PC-3 (cell line): ENCODE measurements at places on chromosomes 2 and 18.
A peak's percentile ranks its signal among the peaks of the same experiment; 100 is the strongest.

DNA sequence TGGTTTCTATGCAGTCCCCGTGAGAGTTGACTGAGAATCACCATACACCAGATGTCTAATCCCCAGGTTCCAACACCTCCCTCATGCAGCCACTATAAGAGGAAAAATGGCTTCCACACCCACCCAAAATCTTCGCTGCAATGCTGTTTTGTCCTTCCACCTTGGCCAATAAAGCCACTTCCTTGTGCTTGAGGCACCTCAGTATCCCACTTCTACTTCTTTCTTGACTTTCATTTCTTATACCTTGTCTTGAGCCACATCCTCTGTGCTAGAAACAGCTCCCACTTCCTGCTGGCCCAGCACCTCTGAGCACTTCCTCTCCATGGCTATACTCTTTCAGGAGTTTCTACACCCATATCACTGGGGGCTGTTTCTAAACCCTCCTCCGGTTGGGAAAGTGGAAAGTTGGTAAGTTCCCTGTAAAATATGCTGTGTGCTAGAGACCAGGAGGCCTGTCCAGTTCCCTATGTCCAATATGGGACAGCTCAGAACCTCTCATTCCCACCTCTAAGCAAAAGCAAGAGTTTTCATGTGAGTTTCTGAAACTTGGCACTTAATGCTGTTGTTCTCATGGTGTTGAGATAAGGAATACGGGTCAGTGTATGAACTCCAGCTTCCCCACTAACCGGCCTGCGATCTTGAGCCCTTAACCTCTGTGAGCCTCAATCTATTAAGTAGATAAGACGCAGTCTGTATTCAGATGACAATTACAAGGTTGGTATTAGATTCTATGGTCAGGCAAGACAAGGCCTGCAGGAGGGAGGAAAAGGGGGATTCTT, 209.1 kb upstream of the ID2 start:
- H3K27me3 ChIP-seq: no peaks in the 10 kb centered on the region
- no peak for DNase-seq
- peaks cover 31% of the 10 kb centered on the region for H3K4me1 ChIP-seq
- H3K4me3 ChIP-seq: no peak overlapping the region

- H3K36me3 ChIP-seq: no peaks in the 10 kb centered on the region
- H3K4me1 ChIP-seq: peaks cover 9% of the 10 kb centered on the region; the same call in 1 of the 2 replicates
- H3K4me3 ChIP-seq: no peak overlapping the region
- H3K27me3 ChIP-seq: peaks cover 26% of the 10 kb centered on the region
- no peak overlapping the region for H3K27ac ChIP-seq
Measured at GRCh38 chr2:44933434-44933951, 8.0 kb upstream of the SIX3 start.

DNA sequence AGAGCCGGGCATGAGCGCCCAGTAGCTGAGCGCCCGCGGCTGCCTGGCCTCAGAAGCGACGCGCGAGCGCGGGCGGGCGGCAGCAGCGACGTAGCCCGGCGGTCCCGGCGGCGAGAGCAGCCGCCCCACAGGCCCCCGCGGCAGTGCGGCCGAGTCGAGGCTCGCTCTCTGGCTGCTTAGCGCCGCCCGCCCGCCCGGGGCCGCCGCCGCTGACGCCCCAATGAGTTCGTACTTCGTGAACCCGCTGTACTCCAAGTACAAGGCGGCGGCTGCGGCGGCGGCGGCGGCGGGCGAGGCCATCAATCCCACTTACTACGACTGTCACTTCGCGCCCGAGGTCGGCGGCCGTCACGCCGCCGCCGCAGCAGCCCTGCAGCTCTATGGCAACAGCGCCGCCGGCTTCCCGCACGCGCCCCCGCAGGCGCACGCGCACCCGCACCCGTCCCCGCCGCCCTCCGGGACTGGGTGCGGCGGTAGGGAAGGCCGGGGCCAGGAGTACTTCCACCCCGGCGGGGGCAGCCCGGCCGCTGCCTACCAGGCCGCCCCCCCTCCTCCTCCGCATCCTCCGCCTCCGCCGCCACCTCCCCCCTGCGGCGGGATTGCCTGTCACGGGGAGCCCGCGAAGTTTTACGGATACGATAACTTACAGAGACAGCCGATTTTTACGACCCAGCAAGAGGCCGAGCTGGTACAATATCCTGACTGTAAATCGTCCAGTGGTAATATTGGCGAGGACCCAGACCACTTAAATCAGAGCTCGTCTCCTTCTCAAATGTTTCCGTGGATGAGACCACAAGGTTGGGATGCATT, 847 bp downstream of the HOXD8 start:
- peaks cover 14% of the 10 kb centered on the region for H3K4me1 ChIP-seq
- no peaks in the 10 kb centered on the region; the same call in 1 of the 2 replicates for H3K36me3 ChIP-seq
- no peak overlapping the region for H3K27ac ChIP-seq
- peak overlapping the region; percentile 81 for H3K4me3 ChIP-seq

- peaks cover 29% of the 10 kb centered on the region for H3K4me1 ChIP-seq
- H3K36me3 ChIP-seq: peaks cover 4% of the 10 kb centered on the region; the same call in 1 of the 2 replicates
- peak overlapping the region; percentile 49 for H3K27ac ChIP-seq
- peak overlapping the region; percentile 84; the same call in 1 of the 2 replicates for H3K4me3 ChIP-seq
Measured at GRCh38 chr2:37085731-37086147, 1.4 kb downstream of the GPATCH11 start.

- H3K27me3 ChIP-seq: peaks cover 38% of the 10 kb centered on the region
- no peaks in the 10 kb centered on the region for H3K36me3 ChIP-seq
- no peak overlapping the region for H3K4me3 ChIP-seq
- H3K27ac ChIP-seq: no peak overlapping the region
Measured at GRCh38 chr18:76410660-76411417, 84.2 kb downstream of the ZNF516 start.

DNA sequence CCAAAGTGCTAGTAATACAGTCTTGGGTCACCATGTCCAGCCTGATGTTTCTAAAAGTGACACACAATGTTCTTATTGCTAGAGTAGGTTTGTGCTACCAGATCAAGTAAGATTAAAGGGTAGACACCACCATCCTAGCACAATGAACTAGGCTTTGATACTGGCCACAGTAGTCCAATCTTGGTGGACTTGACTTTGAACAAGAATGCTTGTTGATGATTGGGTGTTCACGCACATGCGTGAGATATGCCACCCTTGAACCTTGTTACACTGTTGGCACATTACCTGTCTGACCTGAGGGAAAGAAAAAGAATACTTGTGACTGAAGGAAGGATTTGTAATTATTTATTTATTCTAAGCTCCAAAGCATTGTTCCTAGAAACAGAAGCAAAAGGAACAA, 72.1 kb upstream of the EMILIN2 start:
- H3K4me1 ChIP-seq: no peaks in the 10 kb centered on the region
- no peak overlapping the region for H3K27ac ChIP-seq
- no peak for DNase-seq
- H3K27me3 ChIP-seq: no peaks in the 10 kb centered on the region
- H3K36me3 ChIP-seq: peaks cover 62% of the 10 kb centered on the region

GRCh38 chr18:79515331-79515730, 119.6 kb downstream of the NFATC1 start:
- no peak for DNase-seq
- no peaks in the 10 kb centered on the region for H3K27me3 ChIP-seq
- H3K4me3 ChIP-seq: no peak overlapping the region
- H3K36me3 ChIP-seq: no peaks in the 10 kb centered on the region

GRCh38 chr2:99822474-99823207, 319.7 kb downstream of the AFF3 start:
- no peak for DNase-seq
- no peaks in the 10 kb centered on the region for H3K27me3 ChIP-seq
- H3K4me3 ChIP-seq: no peak overlapping the region
- H3K4me1 ChIP-seq: peaks cover 7% of the 10 kb centered on the region; the same call in 1 of the 2 replicates
- no peak overlapping the region for H3K27ac ChIP-seq

DNA sequence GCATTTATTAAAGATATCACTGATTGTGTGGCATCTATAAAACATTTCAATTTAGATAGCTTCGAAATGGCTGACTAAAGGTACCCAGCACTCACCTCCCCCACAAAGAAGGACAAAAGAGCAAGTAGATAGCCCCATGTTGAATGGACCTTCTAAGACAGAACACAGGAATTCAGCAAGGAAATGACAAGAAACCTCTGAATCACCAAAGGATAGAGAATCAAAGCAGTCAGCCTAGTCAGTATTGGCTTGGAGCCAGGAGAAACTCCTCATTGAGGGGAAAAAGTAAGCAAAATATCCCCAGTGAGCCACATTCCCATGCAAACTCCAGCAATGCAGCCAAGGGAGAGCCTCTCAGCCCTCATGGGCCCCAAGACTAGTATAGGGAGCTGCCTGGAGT, 113.7 kb downstream of the BARD1 start:
- no peak overlapping the region for H3K27ac ChIP-seq
- H3K4me3 ChIP-seq: no peak overlapping the region
- H3K36me3 ChIP-seq: no peaks in the 10 kb centered on the region
- H3K27me3 ChIP-seq: no peaks in the 10 kb centered on the region
- peaks cover 19% of the 10 kb centered on the region for H3K4me1 ChIP-seq

DNA sequence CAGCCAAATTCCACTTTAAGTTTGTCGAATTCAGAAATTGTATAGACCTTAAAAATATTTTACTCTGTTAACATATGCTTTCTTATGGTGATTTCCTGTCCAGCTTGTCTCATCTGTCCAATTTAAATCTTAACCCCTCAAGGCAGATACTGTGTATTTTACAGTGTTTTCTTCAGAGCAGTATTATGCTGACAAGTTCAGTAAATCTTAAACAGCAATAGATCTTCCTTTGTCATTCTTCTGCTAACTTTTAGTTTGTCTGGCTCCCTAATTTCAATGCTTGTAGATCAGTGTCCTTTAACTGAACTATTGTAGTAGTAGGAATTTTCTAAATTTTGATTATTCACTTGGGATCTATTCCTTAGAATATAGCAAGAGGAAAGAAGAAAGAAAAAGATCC, 52.8 kb upstream of the MEIS1 start:
- H3K4me1 ChIP-seq: no peaks in the 10 kb centered on the region
- no peak overlapping the region for H3K27ac ChIP-seq
- no peaks in the 10 kb centered on the region for H3K36me3 ChIP-seq
- H3K4me3 ChIP-seq: no peak overlapping the region
- H3K27me3 ChIP-seq: peaks cover 90% of the 10 kb centered on the region

DNA sequence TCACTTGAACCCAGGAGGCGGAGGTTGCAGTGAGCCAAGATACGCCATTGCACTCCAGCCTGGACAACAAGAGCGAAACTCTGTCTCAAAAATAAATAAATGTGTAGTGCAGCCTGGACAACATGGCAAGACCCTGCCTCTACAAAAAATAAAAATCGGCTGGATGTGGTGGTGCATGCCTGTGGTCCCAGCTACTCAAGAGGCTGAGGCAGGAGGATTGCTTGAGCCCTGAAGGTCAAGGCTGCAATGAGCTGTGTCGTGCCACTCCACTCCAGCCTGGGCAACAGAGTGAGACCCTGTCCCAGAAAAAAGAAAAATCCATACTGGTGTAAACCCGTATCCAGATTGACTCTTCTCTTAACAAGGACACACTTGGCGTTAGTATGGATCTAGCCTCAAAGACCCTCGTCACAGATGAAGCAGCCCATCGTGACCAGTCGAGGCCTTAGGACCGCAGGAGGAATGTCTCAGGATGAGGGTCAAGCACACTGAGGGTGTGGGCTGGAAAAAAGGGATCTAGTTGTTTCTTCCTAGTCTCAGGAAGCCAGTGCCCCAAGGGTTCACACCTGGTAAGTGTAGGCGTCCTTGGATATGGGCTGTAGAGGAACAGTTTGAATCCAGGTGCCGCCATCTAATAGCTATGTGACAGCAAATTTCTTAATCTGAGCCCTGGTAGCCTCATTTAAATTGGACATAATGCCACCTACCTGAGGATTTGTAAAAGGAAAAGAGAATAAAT, 4.0 kb upstream of the GPBAR1 start:
- H3K36me3 ChIP-seq: peaks cover 36% of the 10 kb centered on the region
- DNase-seq: no peak
- no peak overlapping the region for H3K4me3 ChIP-seq
- H3K27ac ChIP-seq: no peak overlapping the region

DNA sequence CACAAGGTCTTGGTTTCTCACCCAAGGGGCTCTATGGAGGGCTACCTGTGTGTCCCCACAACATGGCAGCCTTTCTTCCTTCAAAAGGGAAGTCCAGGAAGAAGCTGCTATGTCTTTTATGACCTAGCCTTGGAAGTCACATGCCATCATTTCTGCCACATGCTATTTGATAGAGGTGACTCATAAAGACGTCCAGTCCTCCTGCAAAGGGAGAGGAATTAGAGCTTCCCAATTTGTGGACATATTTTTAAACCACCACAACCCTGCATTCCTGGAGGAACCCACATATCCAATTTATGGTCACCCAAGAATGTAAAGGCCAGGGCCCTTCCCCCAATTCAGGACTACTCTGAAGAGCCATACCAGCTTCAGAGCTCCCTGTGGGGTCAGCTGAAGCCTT, 246.2 kb downstream of the CYP26B1 start:
- H3K36me3 ChIP-seq: no peaks in the 10 kb centered on the region
- DNase-seq: peak; percentile 15
- no peak overlapping the region for H3K27ac ChIP-seq

DNA sequence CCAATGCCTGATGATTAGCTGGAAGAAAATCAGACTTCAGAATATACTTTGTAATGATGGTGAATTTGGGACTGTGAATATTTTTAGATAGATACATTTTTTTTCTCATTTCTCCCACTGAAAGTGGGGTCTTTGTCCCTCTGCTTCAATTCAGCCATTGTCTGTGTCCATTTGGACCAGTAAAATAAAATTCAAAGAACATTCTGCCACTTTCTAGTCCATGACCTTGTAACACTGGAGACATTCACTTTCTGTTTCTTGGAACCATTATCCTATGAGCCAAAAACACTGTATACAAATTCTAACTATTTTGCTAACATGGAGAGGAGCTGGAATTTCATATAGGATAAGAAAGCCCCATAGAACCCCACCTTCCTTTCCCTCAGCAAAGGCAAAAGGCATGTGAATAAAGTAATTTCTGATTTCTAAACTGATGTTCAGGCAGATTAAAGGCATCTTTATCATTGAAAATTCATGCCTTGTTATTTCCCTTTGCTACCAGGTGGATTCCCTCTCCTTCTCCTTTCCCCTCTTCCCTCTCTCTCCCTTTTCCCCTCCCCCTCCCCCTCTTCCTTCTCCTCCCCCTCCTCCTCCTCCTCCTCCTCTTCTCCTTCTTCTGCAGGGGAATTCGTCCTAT, 2010.4 kb upstream of the LRRTM1 start:
- H3K4me1 ChIP-seq: no peaks in the 10 kb centered on the region
- no peak for DNase-seq
- H3K36me3 ChIP-seq: no peaks in the 10 kb centered on the region
- H3K27ac ChIP-seq: no peak overlapping the region

- H3K4me3 ChIP-seq: no peak overlapping the region
- no peak overlapping the region for H3K27ac ChIP-seq
- no peak for DNase-seq
- peaks cover 40% of the 10 kb centered on the region for H3K36me3 ChIP-seq
- H3K27me3 ChIP-seq: no peaks in the 10 kb centered on the region
Measured at GRCh38 chr2:8805278-8806210, 31.9 kb downstream of the KIDINS220 start.
